ENCODE measurements at places on chromosomes 12 and 14. TPM values are rescaled to one million over a fixed set of nuclear protein-coding genes. Genes with fewer than 3 reads are reported as not detected.

LAG3 gene
- not detected for total RNA-seq

ASCL1 gene
- total RNA-seq = not detected

DNA sequence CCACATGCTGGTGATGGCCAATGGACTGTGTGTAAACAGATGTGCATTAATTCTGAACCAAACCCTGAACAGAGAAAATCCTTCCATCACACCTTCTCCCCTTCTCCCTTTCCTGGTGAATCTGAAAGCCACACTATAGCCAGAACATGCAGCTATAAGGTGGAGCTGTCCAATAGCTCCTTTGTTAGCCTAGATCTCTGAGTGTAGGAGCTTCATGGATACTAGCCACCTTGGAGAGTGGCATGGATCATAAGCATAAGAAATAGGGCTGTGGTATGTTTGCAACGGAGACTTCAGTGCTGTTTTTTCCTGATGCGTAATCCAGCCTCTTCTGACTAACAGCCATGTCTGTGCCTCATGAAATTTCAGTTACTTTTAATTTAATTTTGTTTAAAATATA, 364.5 kb downstream of the BTG1 start:
- peak; percentile 1 for DNase-seq
- no peaks in the 10 kb centered on the region for H3K27me3 ChIP-seq
- H3K27ac ChIP-seq = no peak overlapping the region
- H3K4me1 ChIP-seq = no peaks in the 10 kb centered on the region
- no peak overlapping the region for H3K4me3 ChIP-seq

GRCh38 chr14:59481871-59482540, 2.2 kb downstream of the L3HYPDH start:
- no peak for DNase-seq
- peaks cover 5% of the 10 kb centered on the region for H3K4me1 ChIP-seq
- H3K27me3 ChIP-seq = no peaks in the 10 kb centered on the region
- H3K4me3 ChIP-seq = peak overlapping the region; percentile 94

DNA sequence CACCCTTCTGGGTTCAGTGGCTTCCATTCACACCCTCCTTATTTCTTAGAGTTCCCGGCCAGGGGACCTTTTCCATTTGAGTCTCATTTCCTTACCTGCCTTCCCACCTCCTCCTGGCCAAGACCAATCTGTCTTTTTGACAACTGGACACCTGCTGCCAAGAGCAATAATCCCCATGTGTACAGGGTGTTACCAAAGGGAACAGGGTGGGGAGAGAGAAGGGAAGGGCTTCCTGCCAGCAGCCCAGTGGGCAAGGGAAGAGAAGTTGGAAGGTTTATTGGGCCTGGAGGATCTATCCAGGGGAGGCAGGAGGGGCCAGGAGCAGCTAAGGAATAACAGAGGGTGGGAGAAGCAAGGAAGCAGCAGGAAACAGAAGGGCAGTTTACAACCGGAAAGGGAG, 346.2 kb downstream of the C12orf75 start:
- H3K27me3 ChIP-seq = no peaks in the 10 kb centered on the region
- no peak overlapping the region for H3K4me3 ChIP-seq
- peaks cover 5% of the 10 kb centered on the region for H3K4me1 ChIP-seq
- no peaks in the 10 kb centered on the region for H3K36me3 ChIP-seq
- no peak overlapping the region for H3K27ac ChIP-seq

DNA sequence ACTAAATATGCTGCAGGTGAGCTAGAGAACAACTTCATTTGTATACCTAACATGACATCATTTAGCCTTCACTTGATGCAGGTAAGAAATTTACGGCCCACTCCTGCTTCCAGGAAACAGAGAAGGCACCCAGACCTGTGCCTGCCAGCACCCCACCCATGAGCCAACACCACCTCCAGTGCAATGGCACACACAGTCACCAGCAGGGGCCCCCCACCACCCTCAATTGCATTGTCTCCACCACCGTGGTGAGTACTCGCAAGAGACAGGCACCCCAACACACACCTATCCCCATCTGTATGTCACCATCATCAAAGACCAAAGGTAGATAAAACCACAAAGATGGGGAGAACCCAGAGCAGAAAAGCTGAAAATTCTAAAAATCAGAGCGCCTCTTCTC, 107.6 kb downstream of the KLHL28 start:
- no peak overlapping the region for H3K27ac ChIP-seq
- H3K36me3 ChIP-seq = no peaks in the 10 kb centered on the region
- no peak for DNase-seq
- H3K27me3 ChIP-seq = no peaks in the 10 kb centered on the region
- no peak overlapping the region for H3K4me3 ChIP-seq

SLC4A8 gene
- total RNA-seq = 0.08 TPM

DNA sequence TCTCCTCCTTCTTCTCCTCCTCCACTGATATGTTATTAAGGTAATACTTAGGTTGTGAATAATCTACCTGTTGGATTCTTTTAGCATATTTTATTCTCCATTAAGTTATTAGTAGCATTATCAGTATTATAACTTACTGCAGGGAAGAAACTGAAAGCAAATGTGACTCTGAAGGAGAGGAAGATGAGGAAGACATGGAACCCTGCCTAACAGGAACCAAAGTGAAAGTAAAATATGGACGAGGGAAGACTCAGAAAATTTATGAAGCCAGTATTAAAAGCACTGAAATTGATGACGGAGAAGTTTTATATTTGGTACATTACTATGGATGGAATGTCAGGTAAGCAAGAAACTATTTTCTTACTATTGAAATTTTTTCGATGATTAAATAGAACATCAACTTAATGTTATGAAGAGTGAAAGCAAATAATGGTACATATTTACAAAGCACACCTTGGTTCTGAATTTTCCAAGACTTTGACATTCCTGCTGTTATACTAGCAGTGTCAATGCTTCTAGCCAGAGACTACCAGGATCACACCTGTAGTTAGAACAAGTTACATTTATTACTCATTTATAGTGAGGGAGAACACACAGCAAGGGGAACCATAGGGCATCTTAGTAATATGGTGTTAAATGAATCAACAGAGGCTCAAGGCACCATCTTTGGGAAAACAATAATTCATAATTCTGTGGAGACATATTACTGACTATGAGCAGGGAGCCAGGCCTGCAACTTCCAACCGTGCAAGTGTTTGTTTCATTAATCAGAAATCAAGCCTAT, 42.0 kb upstream of the TOMM20L start:
- H3K36me3 ChIP-seq = peaks cover 23% of the 10 kb centered on the region
- no peak overlapping the region for H3K4me3 ChIP-seq
- no peaks in the 10 kb centered on the region for H3K4me1 ChIP-seq
- H3K27ac ChIP-seq = no peak overlapping the region

PSME2 gene
- 237 TPM for total RNA-seq

DMAC2L gene
- 10.6 TPM for total RNA-seq

- no peaks in the 10 kb centered on the region for H3K36me3 ChIP-seq
- no peak overlapping the region for H3K27ac ChIP-seq
- no peak overlapping the region for H3K4me3 ChIP-seq
- no peak for DNase-seq
- no peaks in the 10 kb centered on the region for H3K27me3 ChIP-seq
- H3K4me1 ChIP-seq = no peaks in the 10 kb centered on the region
Measured at GRCh38 chr14:90715993-90716392, 100.2 kb downstream of the TTC7B start.

GRCh38 chr14:100807979-100808734, 17.8 kb upstream of the MEG3 start:
- DNase-seq = no peak
- no peak overlapping the region for H3K4me3 ChIP-seq
- no peaks in the 10 kb centered on the region for H3K36me3 ChIP-seq

DNA sequence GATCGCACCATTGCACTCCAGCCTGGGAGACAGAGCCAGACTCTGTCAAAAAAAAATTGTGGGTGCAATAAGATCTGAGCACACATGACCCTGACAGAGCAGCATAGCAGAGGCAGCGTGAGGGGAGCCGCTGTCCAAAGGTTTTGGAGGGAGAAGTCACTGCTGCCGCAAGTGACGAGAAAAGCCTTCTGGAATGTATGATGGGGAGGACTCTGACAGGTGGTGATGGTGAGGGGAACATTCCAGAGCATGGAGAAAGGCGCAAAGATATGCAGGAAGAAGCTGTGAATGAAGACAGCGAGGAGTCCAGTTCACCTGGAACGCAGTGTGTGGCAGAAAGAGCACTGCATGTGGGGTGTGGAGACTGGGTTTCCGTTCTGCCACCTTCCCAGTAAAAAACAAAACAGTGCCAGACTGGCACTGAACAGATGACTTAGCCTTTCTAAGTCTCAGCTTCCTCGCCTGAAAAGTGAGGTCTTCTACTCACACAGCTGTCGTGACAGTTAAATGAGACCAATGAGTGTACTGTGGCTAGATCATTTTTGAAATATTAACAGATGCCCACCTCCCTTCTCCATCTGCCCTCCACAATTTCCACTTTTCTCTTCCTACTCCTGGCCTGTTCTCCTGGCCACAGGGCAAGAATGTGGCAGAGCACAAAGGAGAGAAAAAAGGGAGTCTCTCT, 53.4 kb upstream of the PTHLH start:
- peak; percentile 65 for DNase-seq
- H3K36me3 ChIP-seq = no peaks in the 10 kb centered on the region
- H3K27me3 ChIP-seq = no peaks in the 10 kb centered on the region
- peak overlapping the region; percentile 85 for H3K27ac ChIP-seq
- peaks cover 38% of the 10 kb centered on the region for H3K4me1 ChIP-seq

TSHR gene
- 0.30 TPM for total RNA-seq

AKAP5 gene
- total RNA-seq = 2.5 TPM

AQP2 gene
- total RNA-seq = not detected

KRT2 gene
- not detected for total RNA-seq

DNA sequence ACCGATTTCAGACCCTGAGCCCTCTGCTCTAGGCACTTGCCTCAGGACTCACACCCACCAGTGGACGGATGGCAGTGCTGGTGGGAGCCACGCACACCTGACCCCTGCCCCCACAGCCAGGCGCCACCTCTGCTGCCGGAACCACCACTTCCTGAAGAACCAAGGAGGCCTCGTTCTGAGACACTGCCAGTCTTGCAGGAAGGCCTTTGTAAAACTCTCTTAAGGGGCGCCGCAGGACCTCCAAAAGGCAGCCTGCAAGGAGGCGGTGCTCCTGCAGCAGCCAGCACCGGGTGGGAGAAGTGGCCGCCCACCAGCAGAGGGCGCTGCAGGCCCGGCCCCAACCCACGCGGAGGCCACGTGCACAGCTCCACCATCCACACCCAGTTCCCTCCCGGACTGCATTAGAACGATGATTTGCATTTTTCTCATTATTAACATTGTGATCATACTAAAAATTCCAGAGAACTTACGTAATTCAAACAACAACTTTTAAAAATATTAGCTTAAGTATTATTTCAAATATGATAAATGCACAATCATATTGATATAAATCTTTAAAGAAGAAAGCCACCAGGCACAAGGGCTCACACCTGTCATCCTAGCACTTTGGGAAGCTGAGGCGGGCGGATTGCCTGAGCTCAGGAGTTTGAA, 12.8 kb downstream of the STX2 start:
- H3K4me1 ChIP-seq = no peaks in the 10 kb centered on the region
- H3K27me3 ChIP-seq = no peaks in the 10 kb centered on the region
- no peak overlapping the region for H3K4me3 ChIP-seq
- peak; percentile 12 for DNase-seq
- H3K36me3 ChIP-seq = 0 out of 2 replicates have a peak, but pooled peaks cover 4% of the 10 kb centered on the region

GRCh38 chr14:75497191-75497590, 25.1 kb upstream of the BATF start:
- H3K27ac ChIP-seq = no peak overlapping the region
- H3K36me3 ChIP-seq = no peaks in the 10 kb centered on the region
- DNase-seq = no peak
- H3K4me1 ChIP-seq = peaks cover 2% of the 10 kb centered on the region

- H3K4me1 ChIP-seq = no peaks in the 10 kb centered on the region
- no peak overlapping the region for H3K27ac ChIP-seq
- no peaks in the 10 kb centered on the region for H3K27me3 ChIP-seq
- no peak for DNase-seq
- H3K4me3 ChIP-seq = no peak overlapping the region
- H3K36me3 ChIP-seq = peaks cover 81% of the 10 kb centered on the region
Measured at GRCh38 chr12:68835333-68835908, 27.4 kb downstream of the MDM2 start.

EPS8 gene
- 23.3 TPM for total RNA-seq

TMBIM4 gene
- total RNA-seq = 75.5 TPM

DNA sequence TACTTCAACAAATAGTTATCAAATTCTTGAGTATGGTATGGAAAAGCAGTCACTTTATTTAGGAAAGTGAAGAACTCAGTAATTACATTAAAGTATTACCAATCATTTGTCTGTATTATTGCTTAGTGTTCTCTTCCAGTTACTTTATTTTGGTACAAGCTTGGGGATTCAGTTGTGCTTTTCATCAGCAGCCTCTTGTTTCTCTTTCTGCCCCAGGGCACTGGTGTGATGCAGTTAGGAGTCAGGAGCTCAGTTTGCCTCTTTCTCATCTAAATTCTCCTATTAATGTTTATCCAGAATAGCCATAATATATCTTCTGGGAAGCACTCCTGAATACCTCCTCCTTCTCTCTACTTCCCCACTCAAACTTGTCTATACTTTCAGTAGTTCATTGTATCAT, 25.7 kb downstream of the PMCH start:
- H3K27me3 ChIP-seq = no peaks in the 10 kb centered on the region
- H3K4me1 ChIP-seq = no peaks in the 10 kb centered on the region
- H3K4me3 ChIP-seq = no peak overlapping the region
- DNase-seq = no peak
- no peak overlapping the region for H3K27ac ChIP-seq

PRH1 gene
- 10.0 TPM for total RNA-seq

DNA sequence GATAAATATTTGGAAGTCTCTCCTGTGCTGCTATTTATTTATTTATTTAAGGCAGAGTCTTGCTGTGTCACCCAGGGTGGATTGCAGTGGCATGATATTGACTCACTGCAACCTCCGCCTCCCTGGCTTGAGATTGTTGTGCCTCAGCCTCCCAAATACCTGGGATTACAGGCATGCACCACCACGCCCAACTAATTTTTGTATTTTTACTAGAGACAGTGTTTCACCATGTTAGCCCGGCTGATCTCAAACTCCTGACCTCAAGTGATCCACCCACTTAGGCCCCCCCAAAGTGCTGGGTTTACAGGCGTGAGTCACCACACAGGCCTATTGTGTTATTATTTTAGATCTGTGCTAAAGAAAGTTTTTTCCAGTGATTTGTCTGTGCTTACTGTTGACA, 225.2 kb downstream of the CCER1 start:
- no peaks in the 10 kb centered on the region for H3K36me3 ChIP-seq
- no peak for DNase-seq
- no peak overlapping the region for H3K27ac ChIP-seq

- no peaks in the 10 kb centered on the region for H3K4me1 ChIP-seq
- no peak overlapping the region for H3K27ac ChIP-seq
- H3K4me3 ChIP-seq = no peak overlapping the region
Measured at GRCh38 chr14:64045091-64045490, 192.3 kb downstream of the SYNE2 start.

- no peak overlapping the region for H3K27ac ChIP-seq
- no peaks in the 10 kb centered on the region for H3K27me3 ChIP-seq
- no peaks in the 10 kb centered on the region for H3K36me3 ChIP-seq
- H3K4me1 ChIP-seq = no peaks in the 10 kb centered on the region
- H3K4me3 ChIP-seq = no peak overlapping the region
Measured at GRCh38 chr14:62557416-62557815, 487.8 kb downstream of the KCNH5 start.

GSG1 gene
- 1.0 TPM for total RNA-seq

Data from SJCRH30 (cell line).